Hepatocyte (in vitro differentiated cells): ENCODE measurements at places on chromosomes 13 and 19. TPM values are rescaled to one million over a fixed set of nuclear protein-coding genes. Genes with fewer than 3 reads are reported as not detected.

Gene GTF3A
- total RNA-seq: 63.2 and 77.1 TPM in 2 replicates

Gene SLITRK5
- 0.08 and 0.27 TPM in 2 replicates for total RNA-seq

Gene CD33
- total RNA-seq: 0.23 TPM in 1 of 2 replicates, not detected in the other

Gene TBXA2R
- total RNA-seq: 0.12 and 0.70 TPM in 2 replicates

Gene ZNF20
- 4.7 and 5.3 TPM in 2 replicates for total RNA-seq

Gene ZNF473
- total RNA-seq: 5.3 and 8.0 TPM in 2 replicates

Gene ZNF528
- total RNA-seq: 17.9 and 22.2 TPM in 2 replicates

Gene ZNF223
- 12.9 and 14.3 TPM in 2 replicates for total RNA-seq
